ENCODE measurements at places on chromosomes 11 and 22. TPM values are rescaled to one million over a fixed set of nuclear protein-coding genes. Genes with fewer than 3 reads are reported as not detected.

- H3K4me1 ChIP-seq = no peaks in the 10 kb centered on the region
- H3K27me3 ChIP-seq = peaks cover 5% of the 10 kb centered on the region
- no peak overlapping the region for H3K27ac ChIP-seq
- no peaks in the 10 kb centered on the region for H3K36me3 ChIP-seq
- DNase-seq = no peak
- no peak overlapping the region for H3K4me3 ChIP-seq
Measured at GRCh38 chr11:93028960-93029522, 59.6 kb downstream of the MTNR1B start.

DNA sequence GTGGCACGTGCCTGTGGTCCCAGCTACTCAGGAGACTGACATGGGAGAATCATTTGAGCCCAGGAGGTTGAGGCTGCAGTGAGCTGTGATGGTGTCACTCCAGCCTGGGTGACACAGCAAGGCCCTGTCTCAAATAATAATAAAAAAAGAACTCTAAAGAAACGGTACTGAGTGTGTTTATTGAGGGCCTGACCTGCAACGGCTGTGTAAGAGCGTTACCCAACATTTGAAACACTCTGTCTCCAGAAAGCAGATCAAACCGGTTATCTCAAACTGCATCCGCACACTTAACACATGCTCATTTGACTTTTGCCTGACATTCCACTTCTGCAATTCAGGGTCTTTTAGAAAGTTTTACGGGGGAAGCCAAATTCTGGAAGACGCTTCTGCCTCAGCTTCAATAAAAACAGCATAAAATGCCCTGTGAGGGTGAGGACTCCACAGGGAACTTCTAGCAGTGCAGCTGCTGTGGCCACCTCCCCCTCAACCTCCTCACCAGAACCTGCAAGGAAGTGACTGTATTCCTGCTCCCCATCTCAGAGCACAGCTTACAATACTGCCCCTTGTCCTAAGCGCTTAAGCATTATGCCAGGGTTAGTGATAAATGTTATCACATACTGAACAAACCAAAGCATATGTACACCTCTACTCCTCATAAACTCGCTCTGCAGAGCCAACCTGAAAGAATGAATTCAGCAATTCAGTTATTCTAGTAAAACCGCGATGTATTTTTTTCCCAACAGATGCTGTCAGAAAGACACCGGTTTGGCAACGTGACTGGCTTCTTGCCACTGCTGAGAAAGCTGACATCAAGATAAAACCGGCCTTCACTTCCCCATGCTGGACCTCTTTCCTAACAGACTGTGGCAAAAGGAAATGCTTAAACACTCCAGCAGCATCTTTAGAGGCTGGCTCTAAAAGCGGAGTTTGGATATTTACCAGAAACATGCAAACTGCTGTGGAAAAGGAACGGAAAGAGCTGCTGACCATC is 52.2 kb downstream of the PRDM10 start:
- DNase-seq = no peak
- H3K27ac ChIP-seq = no peak overlapping the region
- peaks cover 14% of the 10 kb centered on the region for H3K36me3 ChIP-seq
- H3K4me3 ChIP-seq = no peak overlapping the region
- no peaks in the 10 kb centered on the region for H3K27me3 ChIP-seq

- H3K27me3 ChIP-seq = no peaks in the 10 kb centered on the region
- H3K4me3 ChIP-seq = no peak overlapping the region
- no peaks in the 10 kb centered on the region for H3K36me3 ChIP-seq
- DNase-seq = no peak
- H3K4me1 ChIP-seq = no peaks in the 10 kb centered on the region
Measured at GRCh38 chr11:80173371-80174136, 732.7 kb upstream of the TENM4 start.

DNA sequence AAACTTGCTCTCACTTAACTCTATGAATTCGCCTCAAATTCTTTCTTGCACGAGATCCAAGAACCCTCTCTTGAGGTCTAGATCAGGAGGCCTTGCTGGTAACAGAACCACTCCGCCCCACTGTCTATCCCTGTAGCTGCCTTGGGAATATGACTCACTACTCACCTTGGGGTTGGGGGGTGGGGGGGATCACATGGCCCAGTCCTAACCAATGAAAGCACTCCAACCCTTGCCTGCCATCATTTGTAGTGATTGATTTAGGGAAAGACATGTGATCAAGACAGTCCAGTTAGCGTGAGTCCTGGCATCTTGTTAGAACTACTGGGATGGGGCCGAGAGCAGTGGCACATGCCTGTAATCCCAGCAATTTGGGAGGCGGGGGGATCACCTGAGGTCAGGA is 4.8 kb upstream of the MRTFA start:
- DNase-seq = no peak
- no peaks in the 10 kb centered on the region for H3K36me3 ChIP-seq
- peaks cover 9% of the 10 kb centered on the region for H3K4me1 ChIP-seq
- H3K27ac ChIP-seq = no peak overlapping the region
- no peaks in the 10 kb centered on the region for H3K27me3 ChIP-seq
- H3K4me3 ChIP-seq = no peak overlapping the region

- H3K4me3 ChIP-seq = no peak overlapping the region
- peaks cover 26% of the 10 kb centered on the region for H3K36me3 ChIP-seq
- H3K4me1 ChIP-seq = peaks cover 13% of the 10 kb centered on the region
- H3K27ac ChIP-seq = no peak overlapping the region
Measured at GRCh38 chr11:88317536-88317935, 20.0 kb downstream of the CTSC start.

DNA sequence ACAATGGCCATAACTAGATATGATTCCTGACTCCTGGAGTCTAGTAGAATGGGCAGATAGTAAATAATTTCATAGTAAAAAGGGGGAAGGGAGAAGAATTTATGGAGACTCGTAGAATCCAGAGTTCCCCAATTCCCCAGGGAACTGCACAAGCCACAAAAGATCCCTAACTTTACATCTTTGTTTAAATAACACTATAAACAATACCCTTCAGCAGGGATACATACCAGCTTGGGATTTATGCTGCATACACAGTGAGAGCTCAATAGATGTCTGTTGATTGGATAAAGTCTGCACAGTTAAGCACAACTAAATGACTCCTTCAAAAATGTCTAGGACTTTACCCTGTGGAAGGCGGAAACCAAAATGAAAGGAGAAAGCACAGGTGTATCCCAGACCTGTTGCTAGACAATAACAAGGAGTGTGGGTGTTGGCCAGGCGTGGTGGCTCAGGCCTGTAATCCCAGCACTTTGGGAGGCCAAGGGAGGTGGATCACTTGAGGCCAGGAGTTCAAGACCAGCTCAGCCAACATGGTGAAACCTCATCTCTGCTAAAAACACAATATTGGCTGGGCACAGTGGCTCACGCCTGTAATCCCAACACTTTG is 6.8 kb downstream of the SLC35F2 start:
- H3K36me3 ChIP-seq = peaks cover 15% of the 10 kb centered on the region
- DNase-seq = no peak
- peaks cover 33% of the 10 kb centered on the region for H3K4me1 ChIP-seq
- no peak overlapping the region for H3K27ac ChIP-seq

CASP4 gene
- total RNA-seq = 47.9 TPM

ART1 gene
- not detected for total RNA-seq

OR2D2 gene
- total RNA-seq = not detected
